Stimulated activated CD8-positive, alpha-beta memory T cell treated with anti-CD3 and anti-CD28 coated beads, Interleukin-4, amount 100 ng/mL, for 24 hours (primary cell): ENCODE measurements at places on chromosomes 2 and 18.

GRCh38 chr18:70781860-70782453 is 493.1 kb downstream of the SOCS6 start:
- DNase-seq, result peak; percentile 9

GRCh38 chr2:126038861-126039260 is 617.1 kb upstream of the GYPC start:
- no peak for DNase-seq

- no peak for DNase-seq
Observed at GRCh38 chr2:24330161-24330560, 30.2 kb downstream of the ITSN2 start.

GRCh38 chr2:35831385-35831784 is 524.2 kb upstream of the CRIM1 start:
- DNase-seq, result no peak

- DNase-seq, result no peak
Observed at GRCh38 chr2:113242327-113242726, 36.4 kb downstream of the PAX8 start.

- no peak for DNase-seq
Observed at GRCh38 chr2:131035826-131036231, 57.4 kb downstream of the FAM168B start.
